ENCODE measurements at places on chromosomes 6 and 20.

- no peak for DNase-seq
These were observed 272.0 kb upstream of the SOX4 start for GRCh38 chr6:21321531-21321930.

DNA sequence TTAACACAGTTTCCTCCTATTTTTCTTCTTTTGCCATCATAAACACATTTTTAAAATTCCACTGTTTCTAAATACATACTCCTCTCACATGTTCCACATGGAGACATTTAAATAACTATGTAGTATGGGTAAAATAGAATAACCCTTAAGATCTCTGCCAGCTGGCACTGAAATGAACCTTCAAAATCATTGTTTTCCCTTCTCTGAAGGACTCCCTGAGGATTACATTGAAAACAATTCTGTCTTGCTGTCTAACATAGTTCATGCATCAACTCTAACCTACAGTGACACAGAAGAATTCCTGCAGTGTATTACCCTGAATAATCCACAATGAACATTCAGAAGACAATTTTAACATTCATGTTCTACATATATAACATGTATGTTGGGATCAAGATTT is 1361.8 kb upstream of the CITED2 start:
- DNase-seq: no peak

DNA sequence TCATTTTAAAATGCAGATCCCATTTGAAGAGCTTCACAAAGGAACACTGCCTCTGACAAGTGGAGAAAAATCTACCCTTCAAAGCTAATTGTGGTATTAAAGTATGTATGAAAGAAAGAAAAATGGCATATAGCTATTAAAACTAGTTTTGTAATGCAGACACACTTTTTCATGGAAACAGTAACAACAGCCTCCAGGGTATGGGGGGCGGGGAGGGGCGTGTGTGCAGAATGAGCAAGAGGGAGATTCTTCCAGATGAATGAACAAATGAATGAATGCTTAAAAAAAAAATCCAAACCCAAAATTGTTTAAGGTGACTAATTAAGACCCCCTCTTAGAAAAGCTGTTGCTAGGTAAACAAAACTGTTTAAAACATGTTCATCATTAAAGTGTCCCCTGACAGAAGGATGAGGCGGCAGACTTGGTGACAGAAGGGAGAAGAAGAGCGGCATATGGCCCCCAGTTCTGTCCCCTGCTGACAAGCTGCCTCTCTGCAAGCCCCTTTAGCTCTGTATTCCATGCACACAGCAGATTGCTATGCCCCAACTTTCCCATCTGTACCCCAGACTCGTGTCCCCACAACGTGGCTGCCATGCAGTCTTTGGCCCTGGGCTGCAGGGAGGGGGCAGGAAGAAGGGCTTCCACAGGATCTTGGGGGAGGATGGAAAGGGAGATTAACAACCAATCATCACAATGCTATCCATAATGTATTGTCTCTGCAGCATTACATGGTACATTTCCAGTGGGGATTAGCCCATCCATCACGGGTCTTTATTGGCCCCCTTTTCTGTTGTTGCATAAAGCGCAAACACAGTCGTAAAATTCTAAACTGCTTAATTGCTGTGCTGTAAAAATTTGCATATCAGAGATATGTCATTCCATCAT is 108.4 kb upstream of the OLIG3 start:
- no peak for DNase-seq

DNA sequence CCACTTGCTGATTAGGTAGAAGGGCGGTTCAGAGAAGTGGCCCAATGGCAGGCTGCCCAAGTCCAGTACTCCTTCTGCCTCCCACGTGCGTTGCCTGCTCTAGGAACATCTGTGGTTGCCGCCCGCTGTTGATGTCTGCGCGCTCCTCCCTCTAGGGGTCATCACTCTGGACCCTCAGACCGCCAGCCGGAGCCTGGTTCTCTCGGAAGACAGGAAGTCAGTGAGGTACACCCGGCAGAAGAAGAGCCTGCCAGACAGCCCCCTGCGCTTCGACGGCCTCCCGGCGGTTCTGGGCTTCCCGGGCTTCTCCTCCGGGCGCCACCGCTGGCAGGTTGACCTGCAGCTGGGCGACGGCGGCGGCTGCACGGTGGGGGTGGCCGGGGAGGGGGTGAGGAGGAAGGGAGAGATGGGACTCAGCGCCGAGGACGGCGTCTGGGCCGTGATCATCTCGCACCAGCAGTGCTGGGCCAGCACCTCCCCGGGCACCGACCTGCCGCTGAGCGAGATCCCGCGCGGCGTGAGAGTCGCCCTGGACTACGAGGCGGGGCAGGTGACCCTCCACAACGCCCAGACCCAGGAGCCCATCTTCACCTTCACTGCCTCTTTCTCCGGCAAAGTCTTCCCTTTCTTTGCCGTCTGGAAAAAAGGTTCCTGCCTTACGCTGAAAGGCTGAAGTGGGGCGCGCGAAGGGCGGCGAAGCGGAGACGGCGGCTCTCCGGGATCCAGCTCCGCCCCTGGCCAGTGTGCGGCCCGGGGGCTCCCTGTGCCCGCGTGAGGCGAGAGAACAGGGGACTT is 8.5 kb downstream of the TRIM15 start:
- no peak for DNase-seq

GRCh38 chr6:53679446-53679933 is 13.9 kb upstream of the KLHL31 start:
- no peak for DNase-seq

GRCh38 chr20:63767456-63767855 is 27.9 kb downstream of the SLC2A4RG start:
- DNase-seq: no peak

DNA sequence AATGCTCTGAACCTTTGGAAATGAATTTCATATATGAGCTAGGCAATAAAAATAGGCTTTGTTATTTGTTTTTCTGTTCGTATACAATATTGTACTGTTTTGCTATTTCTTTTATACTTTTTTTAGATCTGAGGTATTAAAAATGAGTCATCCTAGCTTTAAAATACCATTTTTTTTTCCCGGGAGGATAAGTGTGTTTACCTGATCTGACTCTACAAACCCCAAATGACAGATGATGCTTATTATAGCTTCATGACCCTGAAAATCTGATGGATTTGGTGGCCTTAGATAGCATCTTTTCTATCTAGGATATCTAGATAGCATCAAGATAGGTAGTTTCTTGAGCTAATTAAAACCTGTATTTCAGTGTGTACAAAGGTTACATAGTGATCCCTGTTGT is 206.4 kb downstream of the DTNBP1 start:
- DNase-seq: no peak

- DNase-seq: no peak
These were observed 45.3 kb upstream of the SIRPG start for GRCh38 chr20:1702855-1703254.

GRCh38 chr6:162200945-162201690 is 526.4 kb downstream of the PRKN start:
- no peak for DNase-seq

GRCh38 chr6:139829576-139829975 is 455.1 kb upstream of the CITED2 start:
- no peak for DNase-seq

DNA sequence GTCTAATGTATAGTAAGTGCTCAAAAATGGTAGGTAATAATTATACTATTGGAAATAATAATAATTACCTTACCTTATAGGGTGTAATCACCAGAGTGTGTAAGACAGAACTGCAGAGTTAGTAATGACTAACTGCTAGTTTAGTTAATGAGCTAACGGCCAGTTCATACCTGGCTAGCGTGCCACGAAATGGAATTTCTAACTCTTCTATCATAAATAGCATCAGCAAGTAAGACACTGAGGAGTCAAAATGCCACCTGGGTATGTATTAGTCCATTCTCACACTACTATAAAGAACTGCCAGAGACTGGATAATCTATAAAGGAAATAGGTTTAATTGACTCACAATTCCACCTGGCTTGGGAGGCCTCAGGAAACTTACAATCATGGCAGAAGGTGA is 63.4 kb upstream of the CEP85L start:
- no peak for DNase-seq

- DNase-seq: peak; percentile 50
These were observed 31.4 kb downstream of the HIVEP2 start for GRCh38 chr6:142913511-142914047.

- no peak for DNase-seq
These were observed 100.2 kb upstream of the ARMC2 start for GRCh38 chr6:108748055-108748454.

All from T-helper 1 cell (primary cell).